Cerebellum (tissue), 4 donors: ENCODE measurements at places on chromosomes 7 and 10.

DNA sequence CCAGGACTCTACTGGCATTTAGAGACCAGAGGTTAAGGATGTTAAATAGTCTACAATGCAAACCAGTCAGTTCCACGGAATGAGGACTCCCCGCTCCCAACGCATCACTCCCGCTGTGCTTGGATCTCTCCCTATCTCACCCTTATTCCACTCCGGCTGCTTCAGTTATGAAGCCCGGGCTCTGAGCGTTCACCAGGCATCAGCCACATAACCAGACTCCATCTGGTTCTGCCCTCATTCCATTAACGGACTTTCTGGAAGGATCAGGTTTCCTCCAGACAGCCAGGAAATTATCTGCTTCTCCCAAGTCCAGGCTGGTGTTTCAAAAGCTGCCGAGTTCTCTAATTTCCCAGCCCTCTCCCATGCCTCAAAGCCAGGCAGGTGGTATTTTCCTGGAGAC is 499.3 kb downstream of the GLRX3 start:
- DNase-seq = no peak

DNA sequence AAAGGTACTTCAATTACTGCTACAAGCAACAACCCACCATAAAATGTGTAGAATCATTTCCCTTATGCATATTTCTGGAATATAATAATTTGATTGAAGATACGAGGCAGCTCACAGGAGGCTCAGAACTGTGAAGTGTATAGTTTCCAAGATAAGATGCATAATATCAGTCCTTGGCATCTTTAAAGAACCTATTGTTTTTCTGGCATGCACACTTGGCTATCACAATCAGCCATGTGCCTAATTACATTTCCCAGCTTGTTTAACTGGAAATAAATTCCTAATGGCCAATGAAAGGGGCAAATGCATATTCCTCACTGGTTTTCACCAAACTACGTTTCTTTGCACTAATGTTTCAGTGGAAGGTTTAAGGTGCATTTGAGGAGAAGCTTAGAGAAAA is 83.4 kb upstream of the LRRC18 start:
- peak; percentile 27 for DNase-seq

GRCh38 chr7:101996876-101997275 is 179.4 kb downstream of the CUX1 start:
- DNase-seq = no peak

- DNase-seq = no peak
Observed at GRCh38 chr7:105610165-105610930, 29.1 kb upstream of the EFCAB10 start.

- no peak for DNase-seq
Observed at GRCh38 chr10:4776234-4776638, 49.8 kb upstream of the AKR1E2 start.

DNA sequence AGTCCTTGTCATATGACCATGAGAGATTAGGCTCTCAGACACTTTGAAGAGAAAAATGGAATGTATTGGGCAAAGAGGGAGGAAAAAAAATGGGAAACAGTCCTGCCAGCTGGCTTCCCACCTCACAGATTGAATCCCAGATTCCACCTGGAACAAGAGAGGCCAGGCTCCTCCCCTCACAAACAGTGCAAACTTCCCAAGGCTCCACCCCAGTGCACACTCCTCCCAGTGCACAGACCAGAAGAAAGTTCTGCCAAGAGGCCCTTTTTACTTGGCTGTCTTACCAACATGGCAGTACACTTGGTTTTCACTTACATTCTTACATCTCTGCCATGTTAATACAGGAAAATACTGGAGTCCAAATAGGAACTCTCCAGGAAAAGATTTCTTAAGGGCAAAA is 202.3 kb downstream of the AHR start:
- no peak for DNase-seq

- no peak for DNase-seq
Observed at GRCh38 chr10:13859979-13860654, 273.4 kb downstream of the PRPF18 start.

- DNase-seq = no peak
Observed at GRCh38 chr7:93242106-93242505, 9.9 kb downstream of the VPS50 start.

- no peak for DNase-seq
Observed at GRCh38 chr7:135291809-135292253, 58.2 kb downstream of the STRA8 start.

GRCh38 chr7:95993380-95993779 is 221.0 kb downstream of the DYNC1I1 start:
- DNase-seq = no peak

DNA sequence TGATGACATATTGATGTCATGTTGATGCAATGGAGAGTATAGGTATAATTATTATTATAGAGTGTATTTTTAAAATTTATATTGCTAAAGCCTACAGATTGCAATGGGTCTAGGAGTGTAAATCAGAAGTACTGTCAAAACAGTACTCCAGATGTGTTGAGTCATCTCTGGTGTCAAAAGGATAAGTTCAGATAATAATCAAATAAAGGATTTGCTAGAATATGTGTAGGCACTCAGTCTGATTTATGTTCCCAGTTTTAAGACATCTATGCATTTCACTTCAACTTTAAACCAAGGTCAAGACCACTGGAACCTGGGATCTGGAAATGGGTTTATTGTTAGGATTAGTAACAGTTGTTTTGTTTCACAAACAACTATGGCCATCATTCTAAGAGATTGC is 342.3 kb upstream of the BMPER start:
- no peak for DNase-seq

DNA sequence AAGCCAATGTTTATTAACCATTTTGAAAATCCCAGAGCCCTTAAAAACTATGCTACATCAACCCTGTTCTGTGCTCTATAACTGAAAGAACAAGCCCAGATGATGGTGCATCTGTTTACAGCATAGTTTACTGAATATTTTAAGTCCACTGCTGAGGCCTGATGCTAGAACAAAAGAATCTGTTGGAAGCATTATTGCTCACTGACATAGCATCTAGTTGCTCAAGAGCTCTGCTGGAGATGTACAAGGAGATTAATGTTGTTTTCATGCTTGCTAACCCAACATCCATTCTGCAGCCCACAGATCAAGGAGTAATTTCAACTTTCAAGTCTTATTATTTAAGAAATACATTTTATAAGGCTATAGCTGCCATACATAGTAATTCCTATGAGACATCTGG is 181.3 kb upstream of the FEZF1 start:
- no peak for DNase-seq

DNA sequence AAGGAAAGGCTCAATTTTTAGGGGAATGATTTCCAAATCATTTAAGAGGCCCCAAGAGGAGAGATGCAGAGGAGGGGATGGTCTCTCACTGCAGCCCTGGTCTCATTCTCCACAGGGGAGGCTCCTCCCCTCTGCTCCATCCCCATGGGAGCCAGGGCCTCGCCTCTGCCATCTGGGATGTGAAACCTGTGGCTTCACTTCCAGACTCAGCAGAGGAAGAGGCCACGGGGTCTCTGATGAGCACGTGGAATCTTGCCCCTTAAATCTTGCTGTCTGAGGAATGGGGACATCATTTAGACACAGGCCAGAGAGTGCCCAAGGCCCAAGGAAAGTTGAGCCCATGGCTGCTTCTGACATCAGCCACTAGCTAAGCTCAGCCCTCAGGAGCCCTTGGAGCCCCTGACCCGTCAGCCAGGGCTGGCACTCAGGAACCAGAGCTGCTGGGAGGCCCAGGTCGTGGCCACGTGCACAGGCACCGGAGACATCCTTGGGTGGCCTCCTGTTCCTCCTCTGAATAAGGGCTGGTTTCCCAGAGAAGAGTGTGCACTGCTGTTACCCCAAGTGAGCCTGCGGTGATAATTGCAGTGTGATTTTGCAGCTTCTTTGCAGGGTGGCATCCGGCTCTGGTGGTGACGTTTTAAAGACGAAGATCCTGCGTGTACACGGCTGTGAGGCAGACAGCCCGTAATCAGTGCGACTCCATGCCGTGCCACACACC is 50.5 kb downstream of the VIPR2 start:
- DNase-seq = no peak

DNA sequence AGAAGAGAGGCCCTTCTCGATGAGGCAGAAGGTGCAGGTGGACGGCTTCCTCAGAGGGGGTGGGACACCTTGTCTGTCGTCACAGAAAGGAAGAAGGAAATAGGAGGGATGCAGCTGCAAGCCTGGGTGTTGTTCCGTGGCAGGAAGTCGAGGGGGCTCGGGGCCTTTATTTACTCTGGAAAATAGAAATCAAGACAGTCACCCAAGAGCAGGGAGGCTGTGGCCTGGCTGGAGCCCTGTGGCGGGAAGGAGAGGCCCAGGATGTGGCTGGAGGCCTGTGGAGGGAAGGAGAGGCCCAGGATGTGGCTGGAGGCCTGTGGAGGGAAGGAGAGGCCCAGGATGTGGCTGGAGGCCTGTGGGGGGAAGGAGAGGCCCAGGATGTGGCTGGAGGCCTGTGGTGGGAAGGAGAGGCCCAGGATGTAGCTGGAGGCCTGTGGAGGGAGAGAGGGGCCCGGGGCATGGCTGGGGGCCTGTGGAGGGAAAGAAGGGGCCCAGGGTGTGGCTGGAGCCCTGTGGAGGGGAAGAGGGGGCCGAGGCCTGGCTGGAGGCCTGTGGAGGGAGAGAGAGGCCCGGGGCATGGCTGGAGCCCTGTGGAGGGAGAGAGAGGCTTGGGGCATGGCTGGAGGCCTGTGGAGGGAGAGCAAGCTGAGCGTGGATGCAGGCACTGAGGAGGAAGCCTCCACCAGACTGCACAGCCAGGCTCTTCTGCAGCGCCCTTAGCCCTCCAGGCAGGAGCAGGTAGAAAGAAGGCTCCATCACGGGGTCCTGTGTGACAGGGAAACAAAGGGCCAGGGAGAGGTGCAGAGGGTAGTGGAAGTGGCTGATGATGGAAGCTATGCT is 97.3 kb upstream of the SFMBT2 start:
- DNase-seq = no peak

- DNase-seq = no peak
Observed at GRCh38 chr10:111429288-111430028, 352.6 kb downstream of the ADRA2A start.

- DNase-seq = no peak
Observed at GRCh38 chr7:158252837-158253669, 334.6 kb downstream of the PTPRN2 start.

- DNase-seq = peak; percentile 65
Observed at GRCh38 chr10:72875250-72876055, 18.1 kb upstream of the OIT3 start.

GRCh38 chr10:35895331-35895730 is 253.2 kb upstream of the FZD8 start:
- DNase-seq = no peak

DNA sequence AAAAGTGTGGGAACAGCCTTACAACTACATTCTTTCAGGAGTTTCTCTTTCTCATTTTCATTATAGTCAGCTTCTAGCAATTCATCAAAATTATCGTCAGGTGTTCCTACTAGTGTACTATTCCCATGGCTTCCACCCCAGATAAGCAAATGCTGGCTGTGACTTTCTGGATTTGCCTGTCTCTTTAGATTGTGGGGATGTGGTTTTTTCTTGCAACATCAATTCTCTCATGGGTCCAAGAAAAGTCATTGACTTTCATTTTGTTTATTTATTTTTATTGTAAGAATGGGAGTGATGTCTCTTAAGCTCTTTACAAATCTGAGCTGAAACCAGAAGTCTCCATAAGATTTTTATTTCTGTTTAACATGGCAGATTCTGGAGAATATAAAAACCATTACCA is 349.7 kb upstream of the SEMA3C start:
- no peak for DNase-seq

- DNase-seq = peak; percentile 88
Observed at GRCh38 chr7:13933536-13933935, 55.9 kb downstream of the ETV1 start.

DNA sequence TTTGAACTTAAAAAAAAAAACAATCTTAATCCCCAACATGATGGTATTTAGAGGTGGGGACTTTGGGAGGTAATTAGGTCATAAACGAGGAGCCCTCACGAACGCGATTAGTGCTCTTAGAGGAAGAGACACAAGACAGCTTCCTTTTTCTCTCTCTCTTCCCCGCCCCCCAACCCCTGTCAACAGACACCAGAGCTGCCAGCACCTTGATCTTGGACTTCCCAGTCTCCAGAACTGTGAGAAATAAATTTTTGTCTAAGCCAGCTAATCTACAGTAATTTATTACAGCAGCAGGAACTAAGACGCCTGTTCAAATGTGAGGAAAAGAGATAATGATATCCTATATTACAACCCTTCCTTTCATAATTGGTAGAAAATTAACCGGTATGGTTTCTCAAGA is 40.1 kb downstream of the RELN start:
- DNase-seq = no peak

DNA sequence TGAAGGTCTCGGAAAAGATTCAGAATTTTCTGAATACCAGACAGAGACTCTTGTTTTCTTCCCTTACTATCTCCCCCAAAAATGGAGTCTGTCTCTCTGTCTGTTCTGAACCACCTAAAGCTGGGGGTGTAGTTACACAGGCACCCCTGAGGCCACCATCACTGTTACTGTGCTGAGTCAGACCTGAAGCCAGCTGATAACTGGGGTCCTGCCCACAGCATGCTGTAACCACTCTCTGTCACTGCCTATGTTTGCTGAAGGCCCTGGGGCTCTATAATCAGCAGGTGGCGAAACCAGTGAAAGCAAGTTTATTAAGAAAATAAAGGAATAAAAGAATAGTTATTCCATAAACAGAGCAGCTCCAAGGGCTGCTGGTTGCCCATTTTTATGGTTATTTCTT is 575.2 kb upstream of the POT1 start:
- no peak for DNase-seq

- DNase-seq = no peak
Observed at GRCh38 chr7:39434012-39434411, 132.2 kb upstream of the YAE1 start.

DNA sequence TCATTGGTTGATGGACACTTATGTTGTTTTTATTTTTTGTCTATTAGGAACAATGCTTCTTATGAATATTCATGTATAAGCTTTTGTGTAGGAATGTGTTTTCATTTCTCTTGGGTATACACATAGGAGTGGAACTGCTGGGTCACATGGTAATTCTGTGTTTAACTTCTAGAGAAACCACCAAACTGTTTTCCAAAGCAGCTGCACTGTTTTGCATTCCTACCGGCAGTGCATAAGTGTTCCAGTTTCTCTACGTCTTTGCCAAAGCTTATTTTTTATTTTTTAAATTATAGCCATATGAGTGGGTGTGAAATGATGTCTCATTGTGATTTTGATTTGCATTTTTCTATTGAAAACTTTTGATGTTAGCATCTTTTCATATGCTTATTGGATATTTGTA is 51.3 kb downstream of the ADK start:
- no peak for DNase-seq

GRCh38 chr10:15238555-15239335 is 70.3 kb upstream of the NMT2 start:
- peak; percentile 33 for DNase-seq
